ENCODE measurements at places on chromosomes 7 and 10.

DNA sequence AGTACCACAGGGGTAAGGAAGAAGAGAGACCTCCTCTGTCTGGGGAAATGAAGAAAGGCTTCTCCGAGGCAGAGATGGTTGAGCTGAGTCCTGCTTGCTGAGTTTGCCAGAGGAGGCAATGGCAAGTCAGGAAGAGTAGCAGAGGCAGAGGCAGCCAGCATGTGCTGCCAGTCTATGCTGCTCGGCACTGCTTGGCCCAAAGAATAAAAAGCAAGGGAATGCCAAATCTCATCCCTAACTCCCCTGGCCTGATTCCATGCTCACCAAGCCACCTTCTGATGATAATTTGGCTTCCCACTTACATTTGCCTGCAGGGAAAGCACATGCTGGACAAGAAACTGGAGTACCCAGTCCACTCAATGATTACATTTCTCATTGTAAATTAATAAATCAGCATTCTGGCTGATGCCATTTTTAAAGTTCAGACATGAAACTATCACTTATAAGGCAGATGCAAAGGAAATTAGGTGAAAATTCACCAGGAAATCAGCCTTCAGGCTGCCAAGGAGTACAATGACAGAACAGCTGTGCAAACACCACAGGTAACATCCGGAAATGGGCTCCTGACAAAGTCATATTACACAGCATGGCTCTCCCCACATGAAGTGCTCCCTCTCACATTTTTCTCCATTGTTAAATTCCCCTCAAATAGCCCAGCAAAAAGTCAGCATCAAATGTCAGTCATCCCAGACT lies 245.9 kb downstream of the MTERF1 start:
- peak; percentile 89 for DNase-seq

GRCh38 chr10:106226142-106226541 lies 938.4 kb downstream of the SORCS1 start:
- DNase-seq, result no peak

DNA sequence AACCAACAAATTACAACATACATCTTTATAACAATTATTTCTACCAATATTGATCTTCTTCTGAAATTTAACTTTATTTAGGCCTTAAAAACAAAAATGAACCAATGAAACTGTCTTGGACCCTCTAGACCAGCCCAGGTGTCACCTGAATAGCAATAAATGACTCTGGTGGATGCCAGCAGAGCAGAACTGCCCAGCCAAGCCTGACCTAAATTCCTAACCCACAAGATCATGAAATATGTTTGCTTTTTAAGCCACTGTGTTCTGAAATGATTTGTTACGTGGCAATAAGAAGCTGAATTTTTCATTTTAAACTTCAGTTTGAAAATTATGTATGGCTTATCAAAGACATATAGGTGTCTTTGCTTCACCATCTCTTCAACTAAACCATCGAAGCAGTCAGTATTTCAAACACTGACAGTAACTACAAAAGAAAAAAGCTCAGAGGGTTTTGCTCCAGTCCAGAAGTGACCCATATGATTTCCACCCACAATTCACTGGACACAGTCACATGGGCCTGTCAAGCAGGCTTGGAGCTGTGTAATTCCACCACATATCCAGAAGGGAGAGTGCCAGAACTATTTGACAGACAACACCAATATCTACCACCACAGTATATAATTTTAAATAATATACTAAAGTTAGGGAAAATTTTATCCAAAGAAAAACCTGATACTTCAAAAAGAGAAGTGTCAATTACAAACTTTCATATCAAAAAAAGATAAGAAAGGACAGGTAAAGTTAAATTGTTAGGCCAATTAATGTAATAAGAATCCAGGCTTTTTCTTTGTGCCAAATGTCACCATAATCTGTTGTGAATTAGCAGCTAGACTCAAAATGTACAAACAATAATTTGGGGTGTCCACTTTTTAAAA lies 94.5 kb downstream of the KMT2C start:
- no peak for DNase-seq

DNA sequence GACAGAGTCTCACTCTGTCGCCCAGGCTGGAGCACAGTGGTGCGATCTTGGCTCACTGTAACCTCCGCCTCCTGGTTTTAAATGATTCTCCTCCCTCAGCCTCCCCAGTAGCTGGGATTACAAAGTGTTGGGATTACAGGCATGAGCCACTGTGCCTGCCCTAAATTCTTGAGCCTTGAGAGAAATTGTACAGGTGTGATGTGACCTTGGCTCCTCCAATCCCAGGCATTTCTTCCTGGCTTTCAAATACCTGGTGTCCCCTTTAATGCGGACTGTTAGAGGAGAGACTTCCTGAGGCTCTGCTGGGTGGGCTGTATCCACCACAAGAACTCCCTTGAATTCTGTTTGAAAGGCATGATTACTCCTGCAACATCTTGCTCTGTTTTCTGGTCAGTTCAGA lies 15.0 kb downstream of the MORN4 start:
- DNase-seq, result no peak

DNA sequence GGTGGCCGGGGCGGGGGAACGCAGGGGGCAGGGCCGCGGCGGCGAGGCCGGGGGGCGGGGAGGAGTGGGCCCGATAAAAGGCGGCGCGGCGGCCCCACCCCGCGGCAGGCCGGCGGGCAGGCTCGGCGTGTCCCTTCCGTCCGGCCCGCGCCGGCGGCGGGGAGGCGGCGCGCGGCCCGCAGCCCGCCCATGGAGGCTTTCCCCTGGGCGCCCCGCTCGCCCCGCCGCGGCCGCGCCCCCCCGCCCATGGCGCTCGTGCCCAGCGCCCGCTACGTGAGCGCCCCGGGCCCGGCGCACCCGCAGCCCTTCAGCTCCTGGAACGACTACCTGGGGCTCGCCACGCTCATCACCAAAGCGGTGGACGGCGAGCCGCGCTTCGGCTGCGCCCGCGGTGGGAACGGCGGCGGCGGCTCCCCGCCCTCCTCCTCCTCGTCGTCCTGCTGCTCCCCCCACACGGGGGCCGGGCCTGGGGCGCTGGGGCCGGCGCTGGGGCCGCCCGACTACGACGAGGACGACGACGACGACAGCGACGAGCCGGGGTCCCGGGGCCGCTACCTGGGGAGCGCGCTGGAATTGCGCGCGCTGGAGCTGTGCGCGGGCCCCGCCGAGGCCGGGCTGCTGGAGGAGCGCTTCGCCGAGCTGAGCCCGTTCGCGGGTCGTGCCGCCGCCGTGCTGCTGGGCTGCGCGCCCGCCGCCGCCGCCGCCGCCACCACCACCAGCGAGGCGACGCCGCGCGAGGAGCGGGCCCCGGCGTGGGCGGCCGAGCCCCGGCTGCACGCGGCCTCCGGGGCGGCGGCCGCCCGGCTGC lies at the start of gene NANOS1:
Gene NANOS1, plus strand, starts transcription at position 102 of the 808 bp plus-strand sequence. Its CDS starts 88 bp downstream, at position 190.
- no peak for DNase-seq

- DNase-seq, result no peak
Measured at GRCh38 chr10:109861081-109861480, 62.2 kb downstream of the XPNPEP1 start.

- no peak for DNase-seq
Measured at GRCh38 chr7:11625669-11626068, 206.3 kb downstream of the THSD7A start.

- DNase-seq, result no peak
Measured at GRCh38 chr10:44477046-44477425, 92.1 kb upstream of the CXCL12 start.

DNA sequence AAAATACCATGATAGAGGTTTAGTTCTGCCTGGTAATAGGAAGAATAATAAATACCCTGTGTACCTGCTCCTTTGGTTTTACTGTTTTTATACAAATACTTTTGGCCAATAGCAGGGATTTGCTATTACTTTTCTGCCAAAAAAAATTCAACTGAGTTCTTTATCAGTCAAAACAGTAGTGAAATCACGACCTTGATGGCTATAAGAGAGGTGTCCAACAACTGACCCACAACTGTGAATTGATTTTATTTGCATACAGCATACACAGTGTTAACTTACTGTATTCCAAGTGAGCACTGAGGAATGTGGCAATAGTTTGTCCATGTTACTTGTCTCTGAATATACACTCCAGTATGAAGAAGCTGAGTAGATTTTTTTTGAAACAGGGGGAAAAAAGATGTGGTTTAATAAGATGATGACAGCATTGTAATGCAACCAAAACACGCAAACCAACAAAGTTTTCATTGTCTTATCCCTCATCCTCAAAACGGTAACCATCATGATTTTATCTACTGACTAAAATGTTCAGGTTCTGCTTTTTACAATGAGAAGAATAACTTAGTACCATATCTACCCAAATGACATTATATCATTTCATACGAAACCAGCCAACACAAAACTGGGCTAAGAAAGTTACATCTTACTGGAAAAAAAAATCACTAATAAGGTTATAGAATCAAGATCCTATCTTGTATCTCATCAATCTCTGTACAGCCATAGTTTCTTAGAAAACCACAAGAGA lies 63.3 kb downstream of the GSAP start:
- no peak for DNase-seq

GRCh38 chr10:30788307-30788706 lies 158.8 kb upstream of the LYZL2 start:
- no peak for DNase-seq

- DNase-seq, result no peak
Measured at GRCh38 chr10:66183028-66183427, 742.8 kb upstream of the LRRTM3 start.

DNA sequence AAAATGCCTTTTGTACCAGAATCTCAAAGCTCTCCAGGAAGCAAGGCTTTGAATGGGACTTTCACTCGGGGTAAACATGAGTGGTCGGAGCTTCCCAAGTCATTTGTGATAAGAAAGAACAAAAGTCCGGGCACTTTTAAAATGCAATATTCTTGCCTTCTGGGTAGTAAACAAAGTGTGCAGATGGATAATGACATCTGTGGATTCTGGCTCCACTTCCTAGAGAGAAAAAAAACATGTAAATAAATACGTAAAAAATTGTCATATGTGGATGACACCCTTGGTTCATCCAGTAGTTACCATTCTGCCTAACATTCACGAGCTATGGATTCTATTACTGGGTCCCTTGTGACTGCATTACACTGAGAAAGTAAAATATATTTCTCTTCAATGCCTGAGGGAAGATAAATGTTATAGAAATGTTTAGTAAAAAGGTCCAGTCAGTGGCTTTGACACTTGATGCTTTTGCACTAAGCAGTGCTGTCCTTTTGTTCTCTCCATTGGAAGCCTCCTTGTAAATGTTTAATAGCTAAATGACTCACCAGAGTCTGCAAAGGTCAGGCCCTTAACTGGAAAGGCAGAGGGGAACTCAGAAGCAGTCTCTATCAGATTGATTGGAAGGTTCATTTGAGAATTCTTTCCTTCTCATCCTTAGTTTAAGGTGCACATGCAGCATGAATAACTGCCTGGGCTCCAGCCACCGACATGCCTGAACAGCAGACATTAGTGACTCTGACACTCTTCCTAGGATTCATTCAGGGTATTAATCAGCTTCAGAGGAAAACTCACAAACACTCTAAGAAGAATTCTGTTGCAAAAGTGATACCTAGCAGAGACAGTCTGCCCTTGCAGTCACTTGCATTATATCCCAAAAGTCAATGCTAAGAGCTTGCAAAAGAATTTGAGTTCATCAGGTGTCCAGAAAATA lies 11.7 kb upstream of the EDRF1 start:
- no peak for DNase-seq

- DNase-seq, result no peak
Measured at GRCh38 chr7:136163340-136163801, 186.2 kb upstream of the MTPN start.

- no peak for DNase-seq
Measured at GRCh38 chr10:28800144-28800543, 122.8 kb downstream of the BAMBI start.

- no peak for DNase-seq
Measured at GRCh38 chr7:18128846-18129245, 101.2 kb upstream of the PRPS1L1 start.

GRCh38 chr7:134724606-134725005 lies 54.8 kb upstream of the CALD1 start:
- DNase-seq, result no peak

DNA sequence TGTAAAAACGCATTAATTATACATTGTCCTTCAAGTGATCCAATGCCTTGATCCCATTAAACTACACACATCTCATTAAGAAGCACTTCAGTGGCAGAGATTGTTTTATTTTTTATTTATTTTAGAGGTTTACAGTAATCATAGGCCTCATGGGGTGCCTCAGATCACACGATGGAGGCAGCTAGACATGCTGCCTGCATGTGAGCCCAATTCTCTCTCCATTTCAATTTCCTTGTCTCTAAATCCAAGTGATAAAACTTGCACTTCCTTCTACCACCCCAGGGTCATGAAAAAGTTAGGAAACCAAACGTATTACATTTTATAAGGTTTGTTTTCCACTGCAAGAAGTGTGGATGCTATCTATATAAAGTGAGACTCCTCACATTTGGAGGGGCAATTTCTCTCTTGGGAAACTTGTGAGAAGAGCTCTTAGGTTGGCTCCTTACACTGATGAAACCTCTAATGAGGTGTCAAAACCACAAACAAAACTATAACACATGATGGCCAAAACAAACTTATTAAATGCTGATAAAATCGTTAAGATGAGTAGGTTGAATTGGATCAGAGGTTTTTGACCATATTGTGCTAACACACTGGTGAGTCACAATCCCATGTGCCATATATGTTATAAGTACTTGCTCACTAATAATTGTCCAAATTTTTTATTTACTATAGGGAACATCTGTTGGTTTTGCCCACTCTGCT lies 22.3 kb upstream of the XPNPEP1 start:
- no peak for DNase-seq

GRCh38 chr10:103585011-103585405 lies 91.5 kb downstream of the NEURL1 start:
- DNase-seq, result no peak

- peak; percentile 50 for DNase-seq
Measured at GRCh38 chr10:78727728-78728127, 341.0 kb upstream of the ZMIZ1 start.

DNA sequence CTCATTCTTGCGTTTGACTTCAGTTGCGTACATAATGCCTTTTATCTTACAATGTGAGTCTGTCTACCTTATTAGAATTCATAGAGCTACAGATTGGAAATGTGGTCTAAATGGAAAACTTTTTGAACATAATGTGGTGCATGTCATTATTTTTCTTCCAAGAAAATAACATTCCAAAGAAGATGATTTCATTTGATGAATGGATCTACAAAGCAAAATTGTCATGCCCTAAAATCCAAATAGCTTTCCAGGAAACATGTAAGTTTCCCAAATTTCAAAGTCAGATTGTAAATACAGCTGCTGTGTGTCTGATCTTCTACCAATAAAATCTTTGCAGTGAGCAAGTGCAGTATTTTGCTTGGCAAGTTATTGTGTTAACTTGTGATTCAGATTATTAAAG lies 101.8 kb upstream of the FZD8 start:
- no peak for DNase-seq

DNA sequence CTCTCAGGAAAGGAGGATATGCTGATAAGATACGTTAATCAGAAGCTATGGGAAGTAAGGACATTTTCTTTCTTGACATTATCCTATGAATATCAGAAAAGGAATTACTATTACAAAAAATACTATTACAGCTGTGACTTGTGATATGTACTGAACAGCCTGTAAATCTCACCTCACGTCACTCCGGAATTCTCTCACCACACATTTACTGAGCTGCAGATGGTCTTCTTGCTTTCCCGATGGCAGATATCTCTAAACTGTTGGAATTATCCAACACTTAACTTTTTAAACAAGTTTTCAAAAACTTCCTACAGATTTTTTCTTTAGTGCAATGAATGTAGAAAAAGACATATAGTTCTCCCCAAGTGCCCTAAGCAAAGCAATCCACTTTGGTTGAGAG lies 313.4 kb downstream of the GPR37 start:
- no peak for DNase-seq

GRCh38 chr10:74677951-74678350 lies 148.4 kb upstream of the KAT6B start:
- no peak for DNase-seq
